ENCODE measurements at places on chromosomes 4 and X.

DNA sequence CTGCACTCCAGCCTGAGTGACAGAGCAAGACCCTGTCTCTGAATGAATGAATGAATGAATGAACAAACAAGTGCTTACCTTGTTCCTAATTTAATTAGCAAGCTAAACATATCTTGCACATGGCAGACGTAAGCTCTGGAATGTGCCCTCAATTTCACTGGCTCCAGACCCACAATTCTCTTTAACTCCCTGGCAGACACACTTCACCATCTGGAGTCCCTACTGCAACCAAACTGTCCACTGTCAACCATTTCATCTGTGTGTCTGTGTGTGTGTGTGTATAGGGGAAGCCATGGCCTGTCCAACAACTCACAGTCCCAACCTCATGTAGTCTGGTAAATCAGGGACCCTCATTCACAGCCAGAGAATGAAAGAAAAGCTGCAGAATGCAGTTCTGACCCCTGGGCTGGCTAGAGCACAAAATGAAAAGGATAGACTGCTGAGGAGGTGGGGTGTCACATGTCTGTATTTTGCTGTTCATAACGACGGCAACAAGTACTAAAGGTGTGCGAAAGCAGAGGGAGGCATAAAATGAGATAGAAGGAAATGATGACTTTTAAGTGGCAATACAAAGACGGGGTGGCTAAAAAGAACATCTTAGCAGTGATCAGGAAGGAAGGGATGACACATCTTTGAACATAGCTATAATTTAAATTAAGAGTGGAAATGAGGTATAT is 114.1 kb downstream of the TSPAN5 start:
- no peak for DNase-seq

- no peak for DNase-seq
Observed at GRCh38 chrX:22357621-22358020, 84.9 kb downstream of the CBLL2 start.

- DNase-seq = no peak
Observed at GRCh38 chrX:23666282-23666681, 1.0 kb upstream of the PRDX4 start.

GRCh38 chr4:142812091-142812490 is 34.0 kb downstream of the INPP4B start:
- DNase-seq = no peak

GRCh38 chrX:7889135-7889534 is 38.1 kb downstream of the PNPLA4 start:
- no peak for DNase-seq

DNA sequence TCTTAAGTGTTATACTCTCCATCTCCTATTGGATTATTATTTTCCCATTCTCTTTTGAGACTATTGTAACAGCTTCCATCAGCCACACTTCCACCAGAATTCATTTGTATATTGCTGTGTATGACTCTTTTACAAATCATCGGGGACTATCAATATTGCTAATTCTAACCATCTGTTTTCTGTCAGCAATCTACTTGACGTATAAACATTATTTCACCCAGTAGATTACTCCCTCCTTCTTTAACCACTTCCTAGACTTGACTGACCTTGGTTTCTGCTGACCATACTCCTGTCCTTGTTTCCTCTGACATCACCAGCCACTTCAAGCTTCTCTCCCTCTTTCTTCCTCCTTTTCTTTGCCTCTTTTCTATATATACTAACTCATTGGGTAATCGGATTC is 402.9 kb downstream of the PCDH18 start:
- DNase-seq = no peak

DNA sequence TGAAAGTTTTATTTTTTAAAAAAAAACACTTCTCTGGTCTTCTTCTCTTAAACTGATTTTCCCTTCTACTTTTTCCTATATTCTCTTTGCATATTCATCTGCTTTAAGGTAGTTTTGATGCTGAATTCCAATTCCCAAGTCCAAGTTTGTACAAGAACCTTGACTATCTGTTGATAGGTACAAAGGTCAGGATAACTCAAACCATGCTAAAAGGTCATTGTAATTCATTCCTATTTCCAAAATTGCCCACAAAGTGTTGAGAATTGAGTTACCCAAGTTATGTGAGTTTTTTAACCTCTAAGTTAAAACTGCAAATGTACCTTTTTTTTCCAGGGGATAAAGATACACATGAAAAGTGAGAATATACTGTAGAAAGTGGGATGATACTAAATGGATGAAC is 46.1 kb upstream of the TMEM192 start:
- no peak for DNase-seq

DNA sequence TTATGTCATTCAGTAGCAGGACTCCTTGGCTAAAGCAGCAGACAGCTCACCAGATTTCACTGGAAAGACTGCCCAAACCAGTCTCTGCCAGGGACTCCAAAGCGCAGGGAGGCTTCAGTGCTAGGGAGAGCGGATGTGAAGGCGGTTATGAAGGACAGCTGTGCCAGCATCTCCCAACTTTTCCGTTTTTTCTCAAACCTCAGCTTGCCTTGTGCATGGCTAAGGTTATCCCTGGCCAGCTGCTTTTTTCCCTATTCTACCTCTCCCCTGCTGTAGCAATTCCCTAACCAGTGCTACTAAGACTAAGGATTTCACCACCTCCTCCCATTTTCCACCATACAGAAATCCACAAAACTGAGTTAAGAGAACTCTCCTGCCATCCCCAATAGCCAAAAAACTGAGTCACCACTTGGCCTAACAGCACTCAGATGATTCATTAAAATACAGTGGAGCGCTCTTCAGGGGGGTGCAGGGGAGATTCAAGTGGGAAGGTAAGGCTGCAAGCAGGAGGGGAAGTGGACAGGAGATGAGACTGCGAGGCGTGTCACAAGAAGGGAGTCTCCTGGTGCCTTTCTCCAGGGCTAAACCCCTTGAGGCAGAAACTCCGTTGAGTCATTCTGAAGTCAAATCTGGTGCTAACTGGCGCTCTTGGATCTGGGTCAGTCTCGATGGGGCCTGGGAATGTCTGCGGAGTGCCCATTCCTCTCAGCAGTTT is 90.7 kb downstream of the PALLD start:
- DNase-seq = no peak
